ENCODE measurements at places on chromosomes 3 and 15. TPM values are rescaled to one million over a fixed set of nuclear protein-coding genes. Genes with fewer than 3 reads are reported as not detected.

DNA sequence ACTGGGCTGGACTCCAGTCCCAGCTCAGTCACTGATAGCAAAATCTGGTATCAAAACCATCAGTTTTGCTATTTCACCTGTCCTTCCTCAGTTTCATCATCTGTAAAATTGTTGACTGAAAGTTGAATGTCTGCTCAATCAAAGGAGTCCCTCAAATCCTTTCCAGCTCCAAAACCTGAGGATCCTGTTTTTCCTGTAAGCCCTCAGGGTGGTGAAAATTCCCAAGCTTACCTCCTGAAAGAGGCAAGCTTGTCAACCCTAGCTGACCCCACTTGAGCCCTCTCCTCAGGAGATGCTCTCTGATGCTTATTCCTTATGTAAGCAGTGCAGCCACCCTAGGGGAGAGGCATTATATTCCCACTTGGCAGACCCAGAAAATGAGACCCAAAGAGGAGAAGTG, 82.6 kb downstream of the HMG20A start:
- no peak for DNase-seq

DNA sequence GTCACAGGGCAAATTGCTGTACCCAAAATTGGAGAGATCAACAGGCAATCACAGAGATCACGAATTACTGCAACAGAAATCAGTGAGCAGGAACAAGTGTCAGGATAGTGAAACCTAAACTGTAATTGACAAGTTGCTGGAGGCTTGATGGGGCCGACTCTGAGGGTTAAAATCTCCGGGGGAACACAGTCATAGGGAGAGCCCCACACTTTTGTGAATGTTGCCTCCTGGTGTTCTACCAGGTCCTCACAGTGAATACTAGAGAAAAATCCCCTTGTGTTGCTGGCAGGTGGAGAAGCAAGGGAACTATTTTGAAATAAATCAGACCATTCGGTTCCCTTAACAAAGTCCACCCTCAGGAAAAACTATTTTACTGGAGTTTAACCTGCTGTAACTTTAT, 697.5 kb upstream of the CBLB start:
- DNase-seq = peak; percentile 22

The ROBO1 gene
- total RNA-seq = 25.9 TPM

The CPNE9 gene
- total RNA-seq = not detected

The TRIM69 gene
- 12.0 TPM for total RNA-seq

Measured in LHCN-M2 (cell line).